Glutamatergic neuron (in vitro differentiated cells): ENCODE measurements at places on chromosomes 7 and 10. TPM values are rescaled to one million over a fixed set of nuclear protein-coding genes. Genes with fewer than 3 reads are reported as not detected.

DNA sequence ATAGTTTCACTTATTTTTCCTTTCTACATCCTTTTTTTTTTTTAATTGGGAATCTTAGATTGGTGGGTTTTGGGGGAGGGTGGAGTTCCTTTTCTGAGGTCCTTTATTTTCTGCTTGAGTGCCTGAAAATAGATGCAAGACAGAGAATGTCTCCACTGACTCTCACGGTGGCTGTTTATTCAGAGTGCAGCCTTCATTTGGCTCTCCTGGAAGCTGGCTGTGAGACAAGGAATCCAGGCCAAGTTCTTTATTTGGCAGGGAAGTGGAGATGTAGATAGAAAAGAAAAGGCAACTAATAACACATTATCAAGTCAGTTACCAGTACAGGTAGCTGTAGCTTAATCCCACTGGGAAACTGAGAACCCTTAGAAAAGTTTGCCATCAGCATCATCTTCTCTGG, 118.6 kb downstream of the CNTNAP2 start:
- no peak for DNase-seq

GRCh38 chr7:41067576-41067975, 635.3 kb downstream of the INHBA start:
- DNase-seq, result no peak

- no peak for DNase-seq
Measured at GRCh38 chr7:33040803-33041516, 21.6 kb downstream of the NT5C3A start.

DNA sequence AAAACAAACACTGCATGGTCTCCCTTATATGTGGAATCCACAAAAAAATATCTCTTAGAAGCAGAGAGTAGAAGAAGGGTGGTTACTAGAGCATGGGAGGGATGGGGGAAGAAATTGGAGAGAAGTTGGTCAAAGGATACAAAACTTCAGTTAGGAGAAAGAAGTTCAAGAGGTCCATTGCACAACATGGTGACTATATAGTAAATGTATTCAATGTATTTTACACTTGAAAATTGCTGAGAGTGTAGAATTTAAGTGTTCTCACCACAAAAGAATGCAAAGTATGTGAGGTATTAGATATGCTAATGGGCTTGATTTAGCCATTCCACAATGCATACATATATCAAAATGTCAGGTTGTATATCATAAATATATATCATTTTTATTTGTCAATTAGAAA, 232.0 kb upstream of the CELF2 start:
- DNase-seq, result no peak

DNA sequence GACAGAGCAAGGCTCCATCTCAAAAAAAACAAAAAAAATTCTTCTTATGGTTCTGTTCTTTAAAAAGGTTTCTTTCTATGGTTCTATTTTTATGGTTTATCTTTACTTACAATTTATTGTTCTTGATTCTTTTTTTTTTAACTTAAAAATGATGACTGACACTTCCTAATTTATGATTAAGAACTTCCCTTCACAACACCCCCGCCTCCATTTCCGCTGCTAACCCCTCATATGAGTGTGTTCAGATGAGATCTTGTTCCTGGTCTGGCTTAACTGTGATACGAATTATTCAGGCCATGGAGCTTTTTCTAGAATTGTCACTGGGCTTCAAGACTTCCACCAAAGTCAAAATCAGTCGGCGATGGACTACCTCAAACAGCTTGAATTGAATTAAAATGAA, 33.9 kb downstream of the PTER start:
- DNase-seq, result no peak

Gene SPDYE2
- not detected for total RNA-seq

Gene ANKRD30A
- not detected for total RNA-seq

Gene BAG3
- total RNA-seq, result 15.7 TPM

Gene LBX1
- total RNA-seq, result not detected
